ENCODE measurements at places on chromosomes 2 and 18.

DNA sequence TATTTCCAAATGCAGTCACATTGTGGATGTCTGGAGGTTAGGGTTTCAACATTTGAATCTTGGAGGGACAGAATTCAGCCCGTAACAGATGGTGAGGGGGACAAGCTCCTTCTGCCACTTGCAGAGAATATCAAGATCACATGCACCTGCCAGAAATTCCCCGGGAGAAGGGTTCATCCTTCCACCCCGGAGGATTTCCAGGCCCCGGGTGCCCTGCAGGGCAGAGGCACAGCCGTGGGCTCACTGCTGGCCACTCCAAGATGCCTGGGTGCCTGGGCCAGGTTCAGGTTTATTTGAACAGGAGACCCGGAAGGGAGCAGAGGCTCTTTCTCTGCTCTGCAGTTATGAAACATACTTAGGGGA lies 38.2 kb upstream of the MGAT4A start:
- DNase-seq: no peak

DNA sequence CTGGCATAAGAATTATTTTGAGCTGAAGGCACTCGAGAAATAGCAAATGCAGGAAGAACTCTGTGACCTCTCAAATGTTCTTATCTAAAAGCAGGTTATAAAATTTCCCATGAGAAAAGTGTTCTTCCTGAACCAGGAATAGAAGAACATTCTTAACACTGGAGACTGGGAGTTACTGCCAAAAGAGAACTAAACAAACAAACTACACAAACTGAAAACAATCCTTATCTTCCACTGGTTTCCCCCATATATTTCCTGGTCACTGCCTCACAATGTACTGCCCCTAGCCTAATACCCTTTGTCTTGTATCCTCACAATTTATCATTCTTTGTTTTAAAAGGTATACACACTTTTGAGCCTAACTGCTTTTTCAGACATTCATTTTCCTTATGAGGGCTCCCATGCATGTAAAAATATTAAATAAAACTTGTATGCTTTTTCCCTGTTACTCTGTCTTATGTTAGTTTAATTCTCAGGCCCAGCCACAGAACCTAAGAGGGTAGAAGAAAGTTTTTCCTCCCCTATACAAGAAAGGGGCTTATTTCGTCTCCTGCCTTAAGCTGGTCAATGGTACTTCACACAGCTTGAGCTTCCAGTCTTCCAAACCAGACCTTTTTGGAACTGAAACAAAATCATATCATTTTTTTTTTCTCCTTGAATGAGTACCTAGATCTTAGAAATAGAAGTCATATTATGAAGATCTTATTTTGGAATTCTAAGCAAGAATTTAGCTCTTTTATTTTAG lies 110.6 kb downstream of the MSTN start:
- DNase-seq: no peak

- no peak for DNase-seq
These were observed 50.9 kb downstream of the ACAA2 start for GRCh38 chr18:49762191-49763077.

DNA sequence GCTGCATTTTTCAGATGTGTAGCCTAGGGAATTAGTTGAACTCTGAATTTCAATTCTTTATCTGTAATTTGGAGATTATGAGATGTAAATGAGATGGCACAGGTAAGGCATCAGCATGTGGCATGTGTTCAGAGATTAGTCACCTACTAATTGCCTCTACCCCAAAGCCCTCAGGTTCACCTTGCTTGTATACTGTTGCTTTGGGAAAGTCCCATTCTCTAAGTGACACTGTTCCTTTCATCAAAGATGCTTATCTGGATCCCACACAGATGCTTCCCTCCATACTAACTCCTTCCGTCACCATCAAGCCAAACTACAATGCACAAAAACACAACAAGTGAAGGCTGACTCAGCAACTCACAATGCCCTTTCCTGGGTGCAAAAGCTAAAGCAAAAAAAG lies 143.7 kb downstream of the LRATD1 start:
- no peak for DNase-seq

GRCh38 chr2:105873281-105873680 lies 128.6 kb downstream of the NCK2 start:
- DNase-seq: no peak

DNA sequence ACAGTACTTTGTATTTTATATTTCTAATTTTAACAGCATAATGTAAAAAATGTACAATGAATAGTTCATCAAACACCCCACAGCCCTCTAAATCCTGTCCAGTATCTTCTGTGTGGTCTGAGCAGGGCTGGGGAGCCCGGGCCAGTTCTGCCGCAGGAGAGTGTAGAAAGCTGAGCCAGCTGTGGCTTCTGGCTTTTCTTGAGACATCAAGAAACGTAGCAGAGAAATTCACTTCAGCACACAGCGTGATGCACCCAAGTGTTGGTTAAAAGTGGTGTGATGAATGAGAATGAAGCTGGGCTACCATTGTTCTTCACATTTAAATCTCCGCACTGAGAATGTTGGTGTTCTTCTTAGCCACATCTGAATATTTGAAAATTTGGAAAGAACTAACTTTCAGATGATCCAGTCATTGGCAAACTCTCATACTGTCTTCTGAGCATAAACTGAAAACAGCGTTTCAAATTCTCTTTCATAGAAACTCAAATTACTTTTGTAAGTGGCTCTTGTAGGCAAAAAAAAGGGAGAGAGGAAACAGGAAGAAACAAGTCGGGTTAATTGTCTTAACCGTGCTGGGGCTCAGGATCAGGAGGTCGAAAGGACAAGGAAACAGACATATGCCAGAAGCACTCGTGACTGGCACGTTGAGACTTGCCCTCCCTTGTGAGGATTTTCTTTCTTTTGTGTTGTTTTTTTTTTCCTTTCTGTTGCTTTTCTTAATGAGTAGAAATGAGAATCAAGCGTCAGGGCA lies 23.4 kb upstream of the TMEM87B start:
- DNase-seq: no peak

- DNase-seq: no peak
These were observed 50.4 kb upstream of the FZD5 start for GRCh38 chr2:207819839-207820784.

DNA sequence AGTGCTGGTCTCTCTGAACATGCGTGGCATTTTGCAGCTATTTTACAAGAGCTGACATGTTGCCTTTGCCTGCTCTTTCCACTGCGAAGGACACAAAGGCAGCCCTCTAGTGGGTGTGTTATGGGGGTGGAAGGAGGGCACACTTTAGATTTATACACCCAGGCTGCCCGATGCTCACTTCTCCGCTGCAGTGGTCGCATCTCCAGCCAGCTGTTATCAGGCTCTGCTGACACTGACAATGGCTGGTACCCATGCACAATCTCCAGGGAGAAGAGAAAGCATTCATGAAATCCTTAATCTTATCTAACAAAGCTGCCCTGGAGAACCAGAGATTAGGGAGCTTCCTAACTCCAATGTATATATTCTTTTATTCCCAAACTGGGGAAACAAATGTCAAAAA lies 113.5 kb downstream of the EPHA4 start:
- no peak for DNase-seq

DNA sequence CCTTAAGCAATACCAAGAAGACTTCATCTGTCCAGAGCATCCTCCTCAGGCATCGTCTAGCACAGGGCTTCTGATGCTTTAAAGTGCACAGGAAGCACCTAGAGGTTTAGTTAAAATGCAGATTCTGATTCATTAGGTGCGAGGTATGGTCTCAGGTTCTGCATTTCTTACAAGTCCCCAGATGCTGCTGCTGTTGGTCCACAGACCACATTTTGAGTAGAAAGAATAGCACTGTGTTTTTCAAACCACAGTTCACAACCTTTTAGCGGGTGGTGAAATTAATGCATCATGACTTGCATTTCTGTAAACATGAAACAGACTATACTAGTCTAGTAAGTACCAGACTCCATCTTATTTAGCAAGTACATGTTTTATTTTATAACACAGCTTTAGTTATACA lies 134.6 kb downstream of the TMEFF2 start:
- no peak for DNase-seq
